ENCODE measurements at places on chromosomes 12 and 14.
A peak's percentile ranks its signal among the peaks of the same experiment; 100 is the strongest.

DNA sequence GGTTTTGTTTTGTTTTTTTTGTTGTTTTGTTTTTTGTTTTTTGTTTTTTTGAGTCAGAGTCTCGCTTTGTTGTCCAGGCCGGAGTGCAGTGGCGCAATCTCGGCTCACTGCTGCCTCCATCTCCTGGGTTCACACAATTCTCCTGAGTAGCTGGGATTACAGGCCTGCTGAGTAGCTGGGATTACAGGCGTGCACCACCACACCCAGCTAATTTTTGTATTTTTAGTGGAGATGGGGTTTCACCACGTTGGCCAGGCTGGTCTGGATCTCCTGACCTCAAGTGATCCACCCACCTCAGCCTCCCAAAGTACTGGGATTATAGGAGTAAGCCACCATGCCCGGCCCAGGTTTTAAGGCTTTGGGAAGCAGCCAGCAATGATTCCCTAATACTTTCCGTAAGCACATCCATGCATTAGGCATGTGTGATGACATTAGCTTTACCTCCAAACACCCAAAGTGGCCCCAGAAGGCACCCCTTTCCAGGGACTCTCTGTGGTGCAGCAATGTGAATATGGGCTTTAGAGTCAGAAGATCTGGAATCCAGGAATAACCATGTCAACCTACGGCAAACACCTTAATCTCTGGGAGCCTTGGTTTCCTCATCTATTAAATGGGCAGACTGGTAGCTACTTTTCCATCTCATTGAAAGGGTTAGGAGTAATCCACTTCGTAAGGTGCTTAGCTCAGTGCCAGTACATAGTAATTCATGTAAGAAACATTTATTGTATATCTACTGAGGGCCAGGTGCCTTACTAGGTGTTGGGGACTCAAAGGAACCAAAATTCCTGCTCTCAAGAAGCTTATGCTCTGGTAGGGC is 152.9 kb downstream of the ZFP36L1 start:
- DNase-seq = no peak

DNA sequence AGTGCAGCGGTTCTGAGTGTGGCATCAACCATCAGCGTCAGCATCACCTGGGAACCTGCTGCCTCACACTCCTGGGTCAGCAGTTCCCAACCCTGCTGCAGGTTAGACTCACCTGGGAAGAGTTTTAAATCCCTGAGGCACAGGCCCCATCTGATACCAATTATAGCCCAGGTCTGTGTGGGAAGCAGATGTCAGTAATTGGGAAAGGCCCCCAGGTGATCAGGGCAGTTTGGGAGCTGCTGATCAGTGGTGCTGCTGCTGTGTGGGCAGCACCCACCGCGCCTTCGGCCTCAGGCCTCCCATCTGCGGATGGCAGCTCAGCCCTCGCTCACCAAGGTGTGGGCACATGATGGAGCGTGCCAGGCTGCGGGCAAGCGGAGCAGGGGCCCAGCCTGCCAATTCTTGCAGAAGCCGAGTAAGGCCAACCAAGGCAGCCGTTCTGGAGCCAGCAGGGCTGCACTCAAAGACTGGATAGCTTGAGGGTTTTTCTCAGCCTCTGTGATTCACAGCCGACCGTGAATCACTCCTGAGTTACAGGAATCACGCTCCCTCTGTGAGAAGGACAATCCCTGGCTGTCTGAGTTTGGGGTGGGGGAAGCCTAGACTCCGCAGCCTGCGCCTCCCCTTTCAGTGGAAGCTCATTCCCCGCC is 155.6 kb upstream of the SFSWAP start:
- DNase-seq = no peak

- DNase-seq = no peak
Observed at GRCh38 chr14:70888681-70889175, 18.5 kb upstream of the PCNX1 start.

DNA sequence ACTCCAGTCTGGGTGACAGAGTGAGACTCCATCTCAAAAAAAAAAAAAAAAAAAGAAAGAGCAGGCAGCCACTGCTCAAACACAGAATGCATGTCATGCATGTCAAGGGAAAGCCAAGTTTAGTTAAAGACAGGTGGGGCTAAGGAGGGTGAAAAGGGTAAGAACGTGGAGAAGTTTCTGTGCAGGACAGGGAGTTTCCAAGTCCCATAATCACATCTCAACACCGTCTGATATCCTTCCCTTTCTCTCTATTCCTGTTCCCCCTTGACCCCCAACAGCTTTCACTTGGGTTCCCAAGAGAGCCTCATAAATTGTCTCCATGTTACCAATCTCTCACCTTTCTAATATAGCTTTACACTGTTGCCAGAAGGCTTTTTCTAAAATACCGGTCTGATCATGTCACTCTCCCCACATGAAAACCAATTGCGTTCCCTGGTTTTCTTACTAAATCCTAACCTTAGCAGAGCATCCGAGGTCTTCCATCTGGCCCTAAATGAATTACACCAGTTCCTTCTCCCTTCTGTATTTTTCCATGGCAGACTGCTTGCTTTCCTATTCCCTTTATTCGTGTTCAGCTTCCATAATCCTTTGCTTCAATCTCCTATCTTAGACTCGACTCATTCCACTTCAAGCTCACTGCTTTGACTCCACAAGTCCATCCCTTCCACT is 37.0 kb downstream of the LIMA1 start:
- no peak for DNase-seq

GRCh38 chr12:2552000-2552756 is 242.6 kb upstream of the FKBP4 start:
- DNase-seq = no peak

- peak; percentile 58 for DNase-seq
Observed at GRCh38 chr14:74362361-74362915, 14.2 kb downstream of the VRTN start.

DNA sequence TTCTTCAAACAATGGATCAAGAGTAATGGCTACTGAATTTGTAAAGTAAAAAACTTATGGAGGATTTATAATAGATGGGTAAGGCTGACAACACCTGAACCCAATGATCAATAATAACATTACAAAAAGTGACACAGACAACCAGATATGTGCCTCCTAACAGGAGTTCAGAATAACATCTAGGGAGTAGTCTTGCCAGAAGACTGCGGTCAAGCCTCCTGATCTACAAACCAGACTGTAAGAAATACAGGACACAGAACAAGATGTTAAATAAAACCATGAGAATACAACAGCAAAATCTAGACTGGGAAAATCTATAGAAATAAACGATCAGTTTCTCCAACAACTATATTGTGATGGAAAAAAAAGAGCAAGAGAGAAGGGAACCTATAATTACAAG is 262.6 kb upstream of the TMTC1 start:
- no peak for DNase-seq

DNA sequence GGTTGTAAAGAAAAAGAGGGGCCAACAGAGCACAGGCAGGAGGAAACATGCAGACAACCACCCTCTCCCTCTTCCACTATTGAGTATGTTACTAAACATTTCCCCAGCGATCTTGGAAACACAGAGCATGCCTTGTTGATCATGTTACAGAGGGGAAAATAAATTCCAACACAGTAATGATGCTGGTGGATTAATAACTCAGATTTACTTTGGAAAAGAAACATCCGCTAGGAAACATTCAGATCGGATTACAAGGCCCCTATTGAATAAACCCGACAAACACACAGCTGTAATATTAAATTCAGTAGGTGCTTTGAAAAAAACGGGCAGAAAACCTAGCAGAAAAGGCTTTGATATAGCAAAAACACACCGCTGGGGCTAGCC is 5.4 kb downstream of the BMP4 start:
- DNase-seq = no peak

- no peak for DNase-seq
Observed at GRCh38 chr12:12086362-12086761, 15.6 kb downstream of the BCL2L14 start.
